ENCODE measurements at places on chromosomes 6 and 20. TPM values are rescaled to one million over a fixed set of nuclear protein-coding genes. Genes with fewer than 3 reads are reported as not detected.

Gene HAO1
- not detected for total RNA-seq

GRCh38 chr6:41767112-41767833 lies 12.4 kb downstream of the FRS3 start:
- no peak for DNase-seq

DNA sequence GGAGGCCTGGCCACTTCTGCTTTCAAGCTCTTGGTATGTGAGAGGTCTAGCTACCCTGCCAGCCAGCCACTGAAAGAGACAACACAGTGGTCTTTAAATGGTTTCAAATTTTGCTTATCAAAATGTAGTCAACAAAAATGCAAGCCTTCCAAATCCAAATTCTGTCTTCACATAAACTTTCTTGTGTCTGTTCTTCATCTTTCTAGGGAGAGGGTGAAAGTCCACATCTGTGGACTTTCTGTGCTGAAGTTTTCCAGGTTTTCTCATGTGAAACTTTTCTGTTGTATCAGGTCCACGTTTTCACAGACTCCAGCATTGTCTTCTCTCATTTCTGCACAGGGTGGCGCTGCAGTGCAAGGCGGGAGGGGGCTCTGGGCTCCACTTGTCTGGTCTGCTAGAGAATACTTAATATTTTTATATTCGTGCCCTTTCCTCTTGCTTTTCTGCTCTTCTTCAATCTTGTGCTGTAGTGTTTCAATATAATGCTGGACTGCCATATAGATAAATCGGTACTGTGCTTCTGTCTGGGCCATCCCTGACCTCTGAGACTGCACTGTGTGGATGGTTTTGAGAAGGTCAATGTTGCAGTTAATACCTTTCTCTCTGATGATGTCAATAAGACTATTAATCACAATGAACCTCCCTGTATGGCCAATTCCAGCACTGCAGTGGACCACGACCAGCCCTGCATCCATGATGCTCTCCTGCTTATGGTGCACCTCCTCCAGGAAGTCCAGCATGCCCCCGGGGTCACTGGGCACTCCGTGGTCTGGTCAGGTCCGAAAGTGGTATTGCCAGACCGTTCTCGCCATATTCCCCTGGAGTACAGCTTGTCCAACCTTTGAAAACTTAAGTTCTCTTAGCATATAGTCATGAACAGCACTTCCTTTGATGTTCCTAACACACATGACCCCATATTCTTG lies 161.6 kb upstream of the TNFAIP3 start:
- peak; percentile 93 for DNase-seq

GRCh38 chr6:157238346-157238745 lies 85.0 kb downstream of the TMEM242 start:
- no peak for DNase-seq

DNA sequence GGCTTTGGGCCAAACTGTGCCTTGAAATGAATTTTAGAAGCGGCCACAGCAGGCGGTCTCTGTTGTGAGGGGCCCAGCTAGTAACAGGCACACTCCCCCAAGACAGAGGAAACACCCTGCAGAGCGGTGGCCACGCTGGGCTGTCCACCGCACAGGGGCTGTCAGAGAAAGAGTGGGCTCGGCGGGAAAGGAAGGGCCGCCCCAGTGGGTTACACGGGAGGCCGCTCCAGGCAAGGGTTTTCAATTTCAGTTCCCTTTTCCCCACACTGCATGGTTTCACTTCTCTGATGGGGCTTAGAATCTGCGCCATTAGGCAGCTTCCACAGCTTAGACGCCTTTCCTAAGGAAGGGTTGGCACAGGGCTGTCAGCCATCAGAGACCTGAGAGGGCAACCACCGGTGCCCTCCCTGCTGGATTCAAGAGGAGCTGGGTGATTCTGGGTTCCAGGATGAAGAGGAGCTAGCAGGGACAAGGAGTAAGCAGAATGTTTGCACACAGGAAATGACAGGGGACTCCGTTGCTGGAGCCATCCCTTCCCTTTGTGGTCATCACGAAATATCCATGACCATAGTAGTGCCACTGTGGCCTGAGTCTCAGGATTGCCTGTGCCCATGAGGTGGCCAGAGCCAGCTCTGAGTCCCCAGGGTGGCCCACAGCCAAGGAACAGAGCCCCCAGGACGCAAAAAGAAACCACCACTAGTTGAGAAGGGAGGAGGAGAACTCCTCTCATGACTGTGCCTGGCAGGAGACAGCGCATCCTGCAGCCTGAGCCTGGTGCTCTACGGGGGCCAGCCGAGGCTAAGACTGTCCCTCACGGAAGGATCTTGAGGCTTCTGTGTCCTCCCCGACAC lies 282.7 kb downstream of the NRN1 start:
- DNase-seq = peak; percentile 62

- no peak for DNase-seq
Measured at GRCh38 chr20:7924692-7925091, 15.6 kb downstream of the HAO1 start.

DNA sequence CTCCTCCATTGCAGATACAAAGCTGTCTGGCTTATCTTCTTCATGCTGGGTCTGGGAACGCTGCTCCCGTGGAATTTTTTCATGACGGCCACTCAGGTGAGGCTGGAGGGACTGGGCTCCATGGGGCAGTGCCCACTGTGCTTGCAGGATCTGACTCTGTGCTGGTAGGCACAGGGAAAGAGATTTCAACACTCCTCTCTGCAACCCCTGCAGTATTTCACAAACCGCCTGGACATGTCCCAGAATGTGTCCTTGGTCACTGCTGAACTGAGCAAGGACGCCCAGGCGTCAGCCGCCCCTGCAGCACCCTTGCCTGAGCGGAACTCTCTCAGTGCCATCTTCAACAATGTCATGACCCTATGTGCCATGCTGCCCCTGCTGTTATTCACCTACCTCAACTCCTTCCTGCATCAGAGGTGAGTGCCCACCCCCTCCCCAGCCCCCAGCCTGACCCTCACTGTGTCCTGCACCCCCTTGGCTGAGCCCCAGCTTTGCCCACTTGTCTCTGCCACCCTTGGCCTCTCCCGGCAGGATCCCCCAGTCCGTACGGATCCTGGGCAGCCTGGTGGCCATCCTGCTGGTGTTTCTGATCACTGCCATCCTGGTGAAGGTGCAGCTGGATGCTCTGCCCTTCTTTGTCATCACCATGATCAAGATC lies 6.1 kb downstream of the SLC29A1 start:
- DNase-seq = no peak

GRCh38 chr20:5000263-5001173 lies 792 bp downstream of the SLC23A2 start:
- DNase-seq = peak; percentile 80

All from activated CD4-positive, alpha-beta T cell treated with anti-CD3 and anti-CD28 coated beads, Interleukin-2, amount 10 ng/mL, durations not matched to agents 24 days and 14 days (primary cell).